ENCODE measurements at places on chromosomes 12 and 14.
A peak's percentile ranks its signal among the peaks of the same experiment; 100 is the strongest.

DNA sequence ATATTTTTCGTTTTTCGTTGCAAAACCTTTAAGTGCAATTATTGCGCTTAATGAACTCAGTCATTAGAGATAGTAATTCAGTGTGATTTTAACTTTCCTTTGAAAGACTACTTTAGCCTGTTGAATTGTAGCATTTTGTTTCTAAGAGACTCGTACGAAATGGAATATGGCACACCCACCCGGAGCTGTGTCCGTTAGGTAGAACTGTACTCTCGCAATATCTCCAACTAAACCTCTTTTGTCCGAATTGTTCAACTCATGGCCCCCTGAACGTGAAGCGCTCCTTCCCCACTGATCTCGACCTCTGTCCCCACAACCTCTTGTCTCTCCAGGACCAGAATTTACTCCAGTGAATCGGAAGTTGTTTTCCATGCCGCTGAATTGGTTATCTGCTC, 800 bp downstream of the PCNX4 start:
- no peak for DNase-seq

GRCh38 chr12:61355105-61355504, 905.1 kb upstream of the USP15 start:
- DNase-seq: no peak

GRCh38 chr14:100292776-100293461, 13.3 kb downstream of the SLC25A29 start:
- no peak for DNase-seq

DNA sequence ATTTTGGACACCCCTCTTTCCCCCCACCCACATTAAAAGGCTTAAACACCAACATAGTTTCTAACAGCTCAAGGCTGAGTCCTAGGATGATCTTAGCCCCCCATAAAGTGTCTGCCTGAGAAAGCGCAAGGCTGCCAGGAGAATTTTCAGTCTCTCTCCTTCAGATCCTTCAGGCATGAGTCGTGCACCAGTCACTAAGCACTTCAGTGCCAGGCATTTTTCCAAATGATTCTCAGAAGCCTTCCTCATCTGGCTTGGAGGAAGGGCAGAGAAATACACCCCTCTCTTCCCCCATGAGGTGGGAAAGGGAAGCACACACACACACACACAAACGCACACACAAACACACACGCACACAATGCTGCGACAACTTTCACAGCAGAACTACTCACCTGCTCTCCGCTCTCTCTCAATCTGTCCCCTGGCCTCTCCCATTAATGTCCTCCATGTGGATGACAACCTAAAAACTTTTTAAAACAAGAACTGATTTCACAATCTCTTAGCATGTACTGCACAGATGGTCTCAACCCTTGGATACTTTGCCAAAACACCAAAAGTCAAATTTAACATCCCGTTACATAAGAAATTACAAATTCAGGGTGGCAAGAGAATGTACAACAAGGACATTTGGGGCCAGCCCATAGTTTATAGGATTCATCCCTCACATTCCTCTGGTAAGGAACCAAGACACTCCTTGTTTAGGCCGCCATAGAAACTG, 49.8 kb downstream of the CKAP4 start:
- no peak for DNase-seq

DNA sequence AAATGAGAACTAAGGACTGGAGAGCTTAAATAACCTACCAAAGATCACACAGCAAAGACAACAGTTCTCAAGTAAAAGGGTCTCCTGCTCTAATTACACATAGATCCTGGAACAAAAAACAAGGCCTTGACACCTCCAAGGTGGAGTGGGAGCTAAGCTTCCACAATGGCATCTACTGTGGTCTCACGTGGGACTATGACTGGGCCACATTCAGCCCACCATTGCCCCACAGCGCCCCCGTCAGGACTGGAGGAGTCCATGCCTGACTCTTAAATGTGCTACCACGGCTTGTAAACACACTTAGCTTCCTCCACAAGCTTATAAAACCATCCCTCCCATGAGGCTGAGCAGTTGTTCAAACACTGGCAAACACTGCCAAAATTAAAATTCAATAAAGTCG, 88.5 kb downstream of the GCH1 start:
- no peak for DNase-seq

- DNase-seq: no peak
These were observed 14.1 kb downstream of the SELPLG start for GRCh38 chr12:108619369-108620160.

DNA sequence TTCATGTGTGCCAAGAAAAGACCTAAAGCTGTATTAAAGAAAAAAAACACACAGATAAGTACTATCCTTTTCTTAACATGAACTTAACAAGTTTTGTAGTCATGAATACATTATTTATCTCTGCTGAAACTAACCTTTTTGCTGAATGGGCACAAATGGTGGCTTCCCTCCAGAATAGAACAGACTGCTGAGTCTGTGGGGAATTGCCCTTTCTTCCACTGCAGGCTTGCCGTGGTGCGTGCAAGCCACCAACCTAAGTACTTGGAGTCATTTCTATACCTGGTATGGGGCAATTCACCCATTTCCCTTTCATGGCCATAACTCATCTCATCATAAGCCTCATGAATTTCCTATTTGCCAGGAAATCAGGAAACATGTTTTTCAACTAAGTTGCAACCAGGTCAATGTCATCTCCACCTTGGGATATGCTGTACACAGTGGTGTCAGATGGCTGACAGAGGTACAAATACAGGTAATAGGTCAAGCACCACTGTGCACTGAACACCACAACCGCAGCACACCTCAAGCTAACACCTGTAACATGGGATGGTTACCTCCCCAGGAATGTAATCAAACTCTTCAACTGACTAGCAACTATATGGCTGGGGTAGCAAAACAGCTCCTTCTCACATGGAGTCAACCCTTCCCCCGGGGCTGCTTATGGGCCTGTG, 49.9 kb downstream of the CATSPERB start:
- DNase-seq: no peak

DNA sequence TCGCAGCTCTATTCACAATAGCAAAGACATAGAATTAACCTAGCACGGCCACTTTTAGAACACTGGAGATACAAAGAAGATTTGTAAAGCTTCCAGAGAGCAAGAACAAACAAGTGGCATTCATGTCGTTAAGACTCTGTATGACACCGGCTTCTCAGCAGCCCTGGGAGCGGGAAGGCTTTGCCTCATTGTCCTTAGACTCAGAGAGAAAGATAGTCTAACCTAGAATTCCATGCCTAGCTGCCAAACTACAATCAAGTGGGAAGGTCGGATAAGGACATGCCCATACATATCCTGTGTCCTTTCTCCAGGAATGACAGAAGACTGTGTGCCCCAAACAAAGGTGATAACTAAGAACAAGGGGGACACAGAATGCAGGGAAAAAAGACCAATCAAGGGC, 1038.3 kb downstream of the BCL11B start:
- DNase-seq: no peak

- no peak for DNase-seq
These were observed 485.9 kb downstream of the APAF1 start for GRCh38 chr12:99130808-99131553.

DNA sequence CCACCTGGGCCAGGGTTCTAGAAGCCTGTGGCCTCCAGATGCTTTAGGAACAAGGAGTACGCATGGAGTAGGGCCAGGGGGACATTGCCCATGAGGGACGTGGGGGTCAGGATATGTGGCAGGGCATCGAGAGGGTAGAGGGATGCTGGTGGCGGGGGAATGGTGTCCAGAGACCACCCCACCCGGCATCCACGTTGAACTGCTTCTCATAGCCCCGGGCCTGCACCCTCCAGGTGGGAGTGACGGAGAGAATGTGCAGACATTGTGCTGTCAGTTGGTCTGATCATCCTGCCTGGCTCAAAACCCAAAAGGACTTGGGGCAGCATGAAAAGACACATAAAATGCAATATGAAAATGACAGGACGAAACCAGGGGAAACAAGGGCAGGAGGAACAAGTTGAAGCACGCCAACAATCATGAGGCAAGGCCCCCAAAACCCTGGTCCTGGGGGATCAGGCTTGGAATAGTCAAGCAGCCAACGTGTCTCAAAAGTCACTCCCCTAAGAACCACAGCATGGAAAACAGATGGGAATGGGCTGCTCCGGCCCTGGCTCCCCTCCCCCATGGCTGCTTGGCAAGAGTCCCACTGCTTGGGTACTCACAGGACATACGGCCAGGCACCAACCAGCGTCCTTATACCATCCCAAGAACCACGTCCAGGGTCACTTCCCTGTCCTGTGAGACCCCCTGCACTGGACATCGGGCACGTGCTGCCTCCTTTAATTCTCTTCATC, 117.9 kb downstream of the DICER1 start:
- DNase-seq: peak; percentile 4

DNA sequence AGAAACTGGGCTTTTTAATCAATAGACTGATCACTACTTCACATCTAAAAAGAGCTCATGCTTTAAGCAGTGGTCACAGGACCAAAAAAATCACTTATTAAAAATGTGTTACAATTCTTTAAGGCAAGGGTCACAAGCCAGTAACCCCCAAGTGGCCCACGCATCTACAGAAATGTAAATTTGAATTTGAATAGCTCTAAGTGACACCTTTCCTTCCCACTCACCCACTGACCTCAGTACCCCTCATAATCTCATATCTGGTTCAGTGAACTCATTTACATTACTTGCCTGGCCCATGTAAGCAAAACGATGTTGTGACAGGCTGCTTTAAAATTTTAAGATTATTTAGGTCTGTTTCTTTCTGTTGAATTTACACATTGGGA, 27.4 kb downstream of the NELL2 start:
- DNase-seq: no peak

DNA sequence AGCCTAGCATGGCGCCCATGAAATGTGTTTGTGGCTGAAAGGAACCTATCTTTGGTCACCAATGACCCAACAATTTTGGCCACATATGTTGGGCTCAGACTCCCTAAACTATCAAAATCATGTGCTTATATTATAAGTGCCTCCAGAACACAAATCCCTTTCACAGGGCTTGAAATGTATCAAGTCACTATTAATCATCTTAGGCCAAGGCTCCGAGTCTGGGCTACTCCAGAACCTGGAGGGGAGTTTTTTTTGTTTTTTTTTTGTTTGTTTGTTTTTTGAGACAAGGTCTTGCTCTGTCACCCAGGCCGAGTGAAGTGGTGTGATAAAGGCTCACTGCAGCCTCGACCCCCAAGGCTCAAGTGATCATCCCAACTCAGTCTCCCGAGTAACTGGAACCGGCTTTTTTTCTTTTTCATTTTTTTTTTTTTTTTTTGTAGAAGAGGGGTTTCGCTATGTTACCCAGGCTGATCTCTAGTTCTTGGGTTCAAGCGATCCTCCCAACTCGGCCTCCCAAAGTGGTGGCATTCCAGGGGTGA, 989 bp upstream of the DRAM1 start:
- no peak for DNase-seq

DNA sequence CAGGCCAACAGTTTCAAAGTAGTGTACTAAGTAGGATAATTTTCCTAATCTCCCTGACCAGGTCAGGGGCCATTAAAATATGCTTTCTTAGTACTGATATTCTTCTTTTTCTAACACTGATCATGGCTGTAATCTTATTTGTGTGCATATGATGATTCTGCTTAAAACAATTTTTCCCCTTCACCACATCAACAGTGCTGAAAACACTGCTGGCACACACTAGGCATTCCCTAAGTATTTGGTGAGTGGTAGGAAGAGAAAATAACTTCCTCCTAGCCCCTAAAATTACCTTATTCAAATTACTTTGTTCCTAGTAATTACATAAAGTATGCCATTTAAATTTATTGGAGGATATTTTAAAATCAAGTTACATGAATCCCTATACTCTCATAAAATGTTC, 49.9 kb upstream of the BBS10 start:
- no peak for DNase-seq

GRCh38 chr12:122145505-122146330, 28.3 kb downstream of the IL31 start:
- no peak for DNase-seq

- DNase-seq: no peak
These were observed 102.4 kb downstream of the TMTC1 start for GRCh38 chr12:29681370-29681769.

GRCh38 chr12:25482625-25483024, 70.5 kb downstream of the LMNTD1 start:
- DNase-seq: no peak
